AG09319 (cell line): ENCODE measurements at places on chromosomes 12 and 14.
A peak's percentile ranks its signal among the peaks of the same experiment; 100 is the strongest.

- no peak for DNase-seq
Observed at GRCh38 chr14:71988939-71989338, 56.7 kb downstream of the RGS6 start.

DNA sequence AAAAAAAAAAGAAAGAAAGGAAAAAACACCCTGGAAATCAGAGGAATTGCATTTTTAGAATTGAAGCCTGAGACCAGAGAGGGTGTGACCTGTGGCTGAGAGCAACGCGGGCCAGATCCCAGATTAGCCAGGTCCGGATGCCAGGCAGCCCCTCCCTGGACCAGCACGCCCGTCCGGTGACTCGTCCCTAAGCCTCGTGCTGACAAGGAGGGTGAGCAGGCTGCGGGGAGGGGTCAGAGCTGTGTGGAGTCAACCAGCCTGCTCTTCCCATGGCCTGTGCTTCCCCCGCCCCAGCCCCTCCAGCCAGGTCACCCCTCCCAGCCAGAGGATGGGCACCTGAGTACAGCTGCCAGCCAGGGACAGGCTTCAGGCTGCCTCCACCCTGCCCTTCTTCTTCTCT lies 4.2 kb upstream of the KLC1 start:
- peak; percentile 41 for DNase-seq

DNA sequence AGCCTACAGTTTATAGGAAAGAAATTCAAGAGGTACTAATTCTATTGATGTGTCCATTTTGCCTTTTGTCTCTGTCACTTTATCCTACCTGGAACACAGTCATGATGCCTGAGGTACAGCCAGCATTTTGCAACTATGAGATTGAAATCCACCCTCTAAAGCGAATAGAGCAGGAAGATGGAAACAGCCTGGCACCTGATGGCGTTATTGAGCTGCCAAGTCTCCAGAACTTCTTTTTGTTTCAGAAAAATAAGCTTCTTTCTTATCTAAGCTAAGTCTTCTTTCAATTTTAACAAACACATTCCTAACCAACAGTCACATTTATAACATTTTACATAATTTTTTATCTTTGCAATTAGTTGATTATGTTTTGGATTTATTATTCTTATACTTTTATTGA lies 182.1 kb downstream of the PAWR start:
- DNase-seq, result no peak

DNA sequence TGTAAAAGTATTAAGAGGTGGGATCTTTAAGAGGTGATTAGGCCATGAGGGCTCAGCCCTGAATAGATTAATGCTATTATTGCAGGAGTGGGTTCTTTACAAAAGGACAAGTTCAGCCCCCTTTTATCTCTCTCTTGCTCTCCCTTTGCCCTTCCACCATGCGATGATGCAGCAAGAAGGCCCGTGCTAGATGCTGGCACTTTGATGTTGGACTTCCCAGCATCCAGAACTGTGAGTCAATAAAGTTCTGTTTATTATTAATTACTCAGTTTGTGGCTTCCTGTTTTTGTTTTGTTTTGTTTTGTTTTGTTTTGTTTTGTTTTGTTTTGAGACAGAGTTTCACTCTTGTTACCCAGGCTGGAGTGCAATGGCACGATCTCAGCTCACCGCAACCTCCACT lies 10.1 kb downstream of the RNASE1 start:
- no peak for DNase-seq

DNA sequence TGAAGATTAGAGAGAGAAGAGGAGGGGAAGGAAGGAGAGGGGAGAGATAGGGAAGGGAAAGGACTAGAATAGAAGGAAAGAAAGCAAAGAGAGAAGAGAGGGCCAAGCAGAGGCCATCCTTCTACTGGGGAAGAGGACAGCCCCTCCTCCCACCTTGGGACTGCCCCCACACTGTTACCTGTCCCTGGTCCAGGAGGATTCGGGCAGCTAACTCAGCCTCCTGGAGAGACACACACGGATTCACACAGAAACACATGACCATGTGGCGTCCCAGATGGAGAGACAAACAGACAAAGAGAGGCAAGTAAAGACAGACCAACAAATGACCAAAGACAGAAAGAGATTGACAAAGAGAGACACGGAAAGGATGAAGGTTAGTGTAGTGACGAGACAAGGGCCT lies 2.2 kb downstream of the NDRG2 start:
- no peak for DNase-seq
